GM18507 (cell line): ENCODE measurements at places on chromosomes 13 and 19.

- no peak for DNase-seq
These were observed 185.3 kb upstream of the ARGLU1 start for GRCh38 chr13:106753251-106753650.

DNA sequence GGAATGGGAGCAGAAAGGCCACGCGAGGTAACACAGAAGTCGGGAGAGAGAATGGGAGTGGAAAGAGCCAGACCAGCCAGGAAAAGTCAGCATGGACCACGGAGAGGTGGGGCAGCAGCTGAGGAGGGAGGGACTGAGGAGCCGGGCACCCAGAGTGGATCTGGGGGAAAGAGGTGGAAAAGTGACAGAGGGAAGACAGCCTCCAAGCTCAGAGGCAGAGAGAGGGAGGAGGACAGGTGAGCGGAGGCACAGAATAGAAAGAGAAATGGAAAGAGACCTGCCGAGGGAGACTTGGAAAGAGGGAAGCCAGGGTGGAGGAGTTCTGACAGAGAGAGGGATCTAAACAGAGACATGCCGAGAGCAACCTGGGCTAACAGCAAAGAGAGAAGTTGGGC lies 1.6 kb downstream of the GRIK5 start:
- DNase-seq = no peak

- DNase-seq = no peak
These were observed 3.3 kb upstream of the ATP1A3 start for GRCh38 chr19:41997121-41997850.

GRCh38 chr19:1807695-1808394 lies 4.2 kb downstream of the ATP8B3 start:
- DNase-seq = no peak

GRCh38 chr13:40969169-40969901 lies 49.8 kb downstream of the ELF1 start:
- no peak for DNase-seq

- no peak for DNase-seq
These were observed 42.9 kb downstream of the WASF3 start for GRCh38 chr13:26600343-26600742.

- DNase-seq = no peak
These were observed 4.8 kb downstream of the PNKP start for GRCh38 chr19:49862391-49863253.

GRCh38 chr13:102945886-102946285 lies 100.1 kb downstream of the ERCC5 start:
- no peak for DNase-seq

DNA sequence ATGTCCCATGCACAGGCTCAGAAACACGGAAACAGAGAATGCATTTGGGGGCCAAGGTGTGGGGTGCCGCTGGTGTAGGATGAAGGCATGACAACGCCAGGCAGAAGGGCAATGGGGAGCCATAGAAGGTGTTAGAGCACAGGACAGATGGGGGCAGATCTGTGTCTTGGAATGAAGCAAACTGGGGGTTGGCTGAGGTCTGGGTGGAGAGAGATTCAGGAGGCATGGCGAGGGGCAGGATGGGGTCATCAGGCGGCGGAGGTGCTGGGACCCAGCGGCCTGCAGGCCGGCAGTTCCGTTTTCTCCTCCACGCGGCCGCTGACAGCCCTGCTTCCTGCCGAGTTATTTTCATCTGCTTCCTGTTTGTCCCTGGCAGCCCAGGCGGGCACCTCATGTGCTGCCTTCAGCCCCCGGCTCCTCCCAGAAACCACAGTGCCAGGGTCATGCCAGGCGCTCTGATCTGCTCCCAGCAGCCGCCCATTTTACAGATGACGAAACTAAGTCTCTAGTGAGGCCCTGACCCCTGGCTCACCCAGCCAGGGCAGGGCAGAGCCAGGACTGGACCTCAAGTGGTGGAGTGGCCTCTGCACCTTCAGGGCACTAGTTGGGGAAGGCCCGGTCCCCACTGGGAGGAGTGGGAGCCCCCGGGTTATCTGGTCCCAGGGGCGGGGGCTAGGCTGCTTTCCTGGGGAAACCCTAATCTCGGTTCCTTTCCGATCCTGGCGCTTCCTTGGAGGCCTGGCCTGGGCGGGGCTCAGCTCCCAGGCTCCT lies 2.2 kb downstream of the ARHGAP45 start:
- DNase-seq = no peak

GRCh38 chr19:49973987-49974386 lies 13.0 kb upstream of the SIGLEC11 start:
- DNase-seq = no peak

DNA sequence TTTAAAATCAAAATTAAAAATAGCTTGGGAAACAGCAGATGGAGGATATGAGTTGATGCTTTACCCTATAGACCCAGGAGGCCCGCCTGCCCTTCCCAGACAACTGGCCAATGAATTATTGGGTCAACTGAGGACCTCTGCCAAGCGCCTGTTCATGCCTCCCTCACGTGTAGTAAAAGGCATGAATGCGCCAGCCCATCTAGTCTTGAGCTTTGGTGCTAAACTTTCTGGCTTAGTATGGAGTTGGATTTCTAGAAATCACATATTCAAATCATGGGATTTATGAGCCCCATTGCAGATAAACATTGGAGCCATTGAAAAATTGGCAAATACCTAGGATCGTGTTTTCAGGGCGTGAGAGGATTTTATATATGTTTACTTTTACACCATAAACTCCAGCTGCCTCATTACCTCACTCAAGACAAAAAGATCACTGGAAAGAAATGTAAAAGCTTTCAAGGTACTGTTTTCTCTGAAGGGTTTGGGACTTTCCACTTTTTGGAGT lies 47.1 kb downstream of the COL4A2 start:
- no peak for DNase-seq

GRCh38 chr19:40444000-40444824 lies at the start of gene SERTAD3:
Gene SERTAD3 (minus strand): TSS chr19:40444335. CDS start chr19:40442080, 2,255 bp downstream.
- DNase-seq = no peak

DNA sequence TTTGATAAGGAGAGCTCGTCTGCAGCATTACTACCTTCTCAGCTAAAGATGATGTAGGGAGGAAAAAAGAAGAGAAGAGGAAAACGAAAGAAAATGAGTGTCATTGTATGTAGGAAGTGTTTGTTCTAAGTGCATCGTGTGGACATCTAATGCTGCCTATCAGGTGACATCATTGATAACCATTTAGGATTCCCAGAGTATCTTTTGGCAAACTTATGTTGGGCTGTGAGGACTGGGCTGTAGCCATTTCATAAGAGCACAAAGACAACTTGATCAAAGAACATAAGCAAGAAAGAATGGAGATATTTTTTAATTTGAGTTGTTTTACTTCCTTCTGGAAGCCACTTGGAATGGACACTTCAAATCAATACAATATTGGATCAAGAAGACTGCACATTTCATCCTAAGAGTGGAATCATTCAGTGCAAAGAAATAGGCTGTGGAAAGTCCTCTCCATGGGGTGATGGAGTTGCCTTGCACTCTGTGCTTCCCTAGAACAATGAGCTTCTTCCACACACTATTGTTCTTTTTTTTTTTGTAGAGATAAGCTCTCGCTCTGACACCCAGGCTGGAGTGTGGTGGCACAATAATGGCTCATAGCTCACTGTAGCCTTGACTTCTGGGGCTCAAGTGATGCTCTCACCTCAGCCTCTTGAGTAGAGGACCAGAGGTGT lies 52.4 kb upstream of the UBL3 start:
- DNase-seq = no peak

DNA sequence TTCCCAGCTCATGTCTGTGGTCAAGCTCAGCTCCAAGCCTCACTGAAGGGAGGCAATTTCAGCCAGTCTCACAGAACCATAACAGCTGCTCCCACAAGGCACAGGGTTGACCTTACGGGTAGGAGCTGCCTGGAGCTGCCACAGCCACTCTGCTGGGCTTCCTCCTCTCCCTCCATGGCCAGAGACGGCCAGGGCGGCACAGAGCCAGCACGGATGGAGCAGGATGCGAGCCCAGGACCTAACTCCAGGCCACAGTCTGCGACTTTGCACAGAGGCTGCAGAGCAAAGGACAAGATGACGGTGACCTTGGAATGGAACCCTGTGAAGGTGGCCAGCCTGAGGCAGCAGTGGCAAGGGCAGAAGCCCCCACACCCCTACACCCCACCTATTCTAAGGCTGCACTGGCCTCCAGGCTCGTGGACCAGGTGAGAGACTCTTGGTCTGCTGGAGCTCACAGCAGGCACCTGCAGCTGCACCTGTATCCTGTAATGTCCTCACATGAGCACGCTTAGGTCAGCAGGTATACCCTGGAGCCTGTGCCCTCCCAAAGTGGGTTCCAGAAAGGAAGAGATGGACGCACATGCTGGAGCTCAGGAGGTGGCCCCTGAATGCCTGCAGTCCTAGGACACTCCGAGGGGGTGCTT lies 29.6 kb downstream of the ADPRHL1 start:
- DNase-seq = no peak

DNA sequence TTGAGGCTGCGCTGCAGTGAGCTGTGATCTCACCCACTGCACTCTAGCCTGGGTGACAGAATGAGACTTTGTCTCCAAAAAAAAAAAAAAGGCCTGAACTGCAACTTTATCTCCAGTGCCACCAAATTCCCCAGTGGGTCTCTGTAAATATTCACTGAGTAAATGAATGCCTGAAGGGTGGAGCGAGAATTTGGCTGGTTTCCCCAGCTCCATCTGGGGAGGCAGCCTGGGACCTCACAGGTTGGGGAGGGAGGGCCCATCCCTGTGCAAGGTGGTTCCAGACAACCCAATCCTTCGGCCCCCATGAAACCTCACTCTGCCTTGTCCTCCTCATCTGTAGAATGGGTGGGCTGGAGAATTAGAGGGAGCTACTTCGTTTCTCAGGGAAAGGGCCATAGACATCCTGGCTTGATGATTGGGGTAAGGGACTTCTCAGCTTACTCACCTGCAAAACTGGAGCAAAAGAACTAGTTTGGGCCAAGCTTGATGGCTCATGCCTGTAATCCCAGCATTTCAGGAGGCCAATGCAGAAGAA lies 4.2 kb upstream of the PKN1 start:
- no peak for DNase-seq

GRCh38 chr13:77377016-77377415 lies 50.1 kb upstream of the MYCBP2 start:
- DNase-seq = no peak
